ENCODE measurements at places on chromosomes 6 and 20.

DNA sequence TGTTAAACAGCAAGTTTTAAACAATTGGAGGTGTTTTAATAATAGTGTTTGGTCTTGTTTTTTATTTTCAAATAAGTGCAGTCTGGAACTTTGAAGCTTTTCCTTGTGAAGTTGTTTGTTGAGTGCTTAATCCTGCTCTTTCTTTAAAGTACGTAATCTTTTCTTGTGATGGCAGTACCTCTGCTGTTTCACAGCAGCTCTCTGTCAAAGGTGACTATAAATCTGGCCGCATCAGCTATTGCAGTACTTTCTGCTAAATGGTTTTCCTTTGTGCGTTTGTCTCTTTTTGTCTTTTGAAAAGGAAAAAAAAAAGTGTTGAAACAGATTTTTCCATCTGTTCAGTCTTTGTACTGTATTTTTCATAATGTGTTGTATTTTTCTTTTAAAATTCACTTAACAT lies 12.7 kb downstream of the STXBP5 start:
- DNase-seq = no peak

- DNase-seq = no peak
These were observed 543.8 kb upstream of the JAG1 start for GRCh38 chr20:11217326-11218172.

DNA sequence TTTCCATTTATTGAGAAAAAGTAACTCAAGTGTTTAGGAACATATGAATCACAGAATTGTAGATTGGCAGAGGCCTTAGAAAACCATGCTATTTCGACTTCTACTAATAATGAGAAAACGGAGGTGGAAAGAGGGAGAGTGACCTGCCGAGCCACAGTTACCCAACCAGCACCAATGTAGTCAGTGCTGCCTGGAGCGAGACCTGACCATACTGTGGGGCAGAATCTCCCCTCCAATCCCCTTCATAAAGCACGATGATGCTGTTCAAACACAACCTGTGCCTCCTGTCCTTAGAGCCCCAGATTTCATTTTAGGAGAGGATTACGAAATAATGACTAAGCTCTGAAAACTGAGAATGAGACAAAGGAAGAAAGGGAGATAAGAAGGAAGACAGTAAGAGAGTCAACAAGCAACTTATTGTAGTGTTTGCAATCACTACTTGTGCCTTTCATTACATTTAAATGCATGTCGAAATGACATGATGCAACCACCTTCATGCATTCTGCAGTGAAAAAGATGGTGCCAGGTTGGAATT lies 70.6 kb downstream of the ATXN1 start:
- no peak for DNase-seq

DNA sequence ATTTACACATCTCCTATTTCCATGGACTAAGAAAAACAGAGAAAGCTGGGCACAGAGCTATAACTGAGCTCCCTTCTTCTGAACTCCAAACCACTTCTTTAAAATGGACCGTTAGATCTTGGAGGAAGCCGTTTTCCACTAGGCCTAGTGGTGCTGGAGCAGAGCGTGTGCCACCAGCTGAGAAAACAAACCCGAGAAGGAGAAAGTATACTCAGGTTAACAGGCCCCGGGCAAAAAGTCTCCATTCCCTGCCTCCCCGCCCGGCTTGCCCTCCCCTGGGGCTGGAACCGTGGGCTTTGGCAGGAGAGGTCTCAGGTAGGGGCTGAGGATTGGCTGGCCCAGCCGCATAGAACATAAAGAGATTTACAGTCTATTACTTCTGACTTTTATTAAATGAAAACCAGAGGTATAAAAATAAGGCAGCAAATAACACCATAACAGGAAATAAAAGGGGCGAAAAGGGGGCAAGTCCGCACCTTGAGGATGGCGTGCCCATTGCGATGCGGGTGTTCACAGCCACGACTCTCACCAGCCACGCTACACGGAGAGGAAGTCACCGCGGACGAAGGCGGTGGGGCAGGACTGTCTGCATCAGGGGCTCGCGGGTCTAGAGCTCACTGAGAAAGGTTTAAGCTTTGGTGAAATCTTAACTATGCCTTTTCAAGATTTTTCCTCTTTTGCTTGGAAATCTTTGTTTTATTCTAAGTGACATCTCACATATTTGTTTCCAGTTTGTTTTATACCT lies 191.2 kb upstream of the GMDS start:
- DNase-seq = no peak

DNA sequence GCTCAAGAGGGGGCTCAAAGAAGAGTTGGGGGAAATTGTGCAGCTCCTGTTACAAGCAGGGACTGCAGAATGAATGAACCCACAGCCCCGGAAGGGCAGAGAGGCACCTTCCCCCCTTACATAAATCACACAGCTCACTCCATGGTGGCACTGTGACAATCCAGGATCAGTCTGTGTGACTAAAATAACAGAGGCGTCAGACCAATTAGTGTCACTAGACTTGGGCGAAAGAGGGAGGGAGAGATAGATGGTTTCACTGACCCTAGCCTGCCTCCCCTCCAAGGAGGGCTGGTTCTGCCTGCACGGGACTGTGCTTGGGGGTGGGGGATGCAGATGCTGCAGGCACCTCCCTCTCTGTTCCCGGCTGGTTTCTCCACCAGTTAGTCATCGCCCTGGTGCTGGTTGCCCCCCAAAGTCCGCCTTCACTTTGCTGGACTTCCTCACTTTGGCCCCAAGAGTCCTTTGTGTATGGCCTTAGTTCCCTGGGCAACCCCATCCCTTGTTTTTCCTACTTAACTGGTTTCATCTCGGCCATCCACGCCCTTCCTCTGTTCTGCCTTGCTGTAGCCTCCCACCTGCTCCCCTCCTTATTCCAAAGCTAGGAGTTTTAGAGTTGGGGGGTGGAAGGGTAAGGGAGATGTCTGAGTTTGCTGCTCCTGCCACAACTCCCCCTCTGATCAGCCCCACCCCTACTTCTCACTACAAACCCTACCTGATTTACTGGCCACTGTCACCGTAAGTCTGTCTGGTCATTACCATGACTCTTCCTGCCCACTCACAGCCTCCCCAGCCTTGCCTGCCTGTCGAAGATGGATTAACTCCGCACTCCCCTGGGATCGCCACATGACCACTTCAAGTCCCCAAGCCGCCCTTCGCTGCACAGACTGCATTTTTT lies 17.7 kb downstream of the CCDC167 start:
- DNase-seq = no peak

GRCh38 chr6:103893141-103893581 lies 966.6 kb downstream of the HACE1 start:
- no peak for DNase-seq

- no peak for DNase-seq
These were observed 320 bp downstream of the GSTA4 start for GRCh38 chr6:52994839-52995088.

GRCh38 chr6:91241946-91242613 lies 655.2 kb upstream of the MAP3K7 start:
- DNase-seq = no peak

DNA sequence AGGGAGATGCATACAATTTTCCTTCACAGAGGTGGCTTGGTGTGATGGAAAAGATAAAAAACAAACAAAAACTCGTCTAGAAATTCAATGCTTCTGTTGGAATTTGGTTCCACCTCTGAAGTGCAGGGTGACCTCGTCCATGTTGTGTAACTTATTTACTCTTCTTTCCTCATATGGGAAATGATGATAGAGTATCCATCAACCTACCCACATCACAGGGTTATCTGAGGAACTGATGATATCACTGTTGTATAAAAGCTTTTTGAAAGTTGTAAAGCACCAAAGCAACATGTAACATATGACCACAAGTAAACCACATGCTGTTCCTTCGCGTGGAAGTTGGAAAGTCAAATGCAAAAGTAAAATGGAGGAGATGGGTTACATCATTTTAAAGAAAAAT lies 212.0 kb upstream of the SGK1 start:
- DNase-seq = peak; percentile 97

GRCh38 chr6:134451529-134451928 lies 133.6 kb upstream of the SGK1 start:
- DNase-seq = no peak

- no peak for DNase-seq
These were observed 141.2 kb downstream of the JARID2 start for GRCh38 chr6:15387118-15387517.

- no peak for DNase-seq
These were observed 191.3 kb downstream of the TSHZ2 start for GRCh38 chr20:53163486-53163885.

DNA sequence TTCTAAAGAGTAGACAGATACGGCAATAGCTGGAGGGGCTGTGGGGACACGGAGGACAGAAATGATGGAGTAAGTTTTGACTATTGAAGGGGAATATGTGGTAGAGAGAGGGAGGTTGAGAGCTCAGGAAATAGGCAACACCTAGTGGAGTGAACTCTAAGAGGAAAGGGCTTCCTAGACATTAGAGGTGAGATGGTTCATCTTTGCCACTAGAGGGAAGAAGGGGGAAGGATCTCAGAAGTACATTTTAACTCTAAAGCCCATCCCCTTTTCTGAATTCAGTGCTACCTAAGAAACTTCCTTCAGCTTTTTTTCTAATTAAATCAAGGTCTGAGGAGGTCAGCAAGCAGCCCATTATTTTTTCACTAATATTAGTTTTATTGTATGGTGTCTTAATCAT lies 689.4 kb upstream of the MAP3K7 start:
- DNase-seq = no peak

DNA sequence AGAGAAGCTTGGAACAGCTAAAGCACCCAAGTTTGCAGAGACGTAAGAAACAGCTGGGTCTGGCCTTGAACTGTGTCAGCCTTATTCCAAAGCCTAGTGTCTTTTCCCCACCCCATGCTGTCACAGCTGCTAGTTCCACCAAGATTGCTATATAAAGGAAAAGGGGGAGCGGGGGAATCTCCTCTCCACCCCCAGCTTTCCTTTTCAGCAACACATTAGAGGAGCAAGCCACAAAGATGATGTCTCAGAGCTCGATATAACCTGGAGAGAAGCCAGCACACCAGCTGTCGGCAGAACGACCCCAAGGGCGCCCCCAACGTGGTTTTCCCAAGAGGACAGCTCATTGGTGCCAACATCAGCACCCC lies 36.5 kb downstream of the ATP9A start:
- no peak for DNase-seq

- DNase-seq = peak; percentile 78
These were observed 10.5 kb downstream of the SNAI1 start for GRCh38 chr20:49993301-49993751.

DNA sequence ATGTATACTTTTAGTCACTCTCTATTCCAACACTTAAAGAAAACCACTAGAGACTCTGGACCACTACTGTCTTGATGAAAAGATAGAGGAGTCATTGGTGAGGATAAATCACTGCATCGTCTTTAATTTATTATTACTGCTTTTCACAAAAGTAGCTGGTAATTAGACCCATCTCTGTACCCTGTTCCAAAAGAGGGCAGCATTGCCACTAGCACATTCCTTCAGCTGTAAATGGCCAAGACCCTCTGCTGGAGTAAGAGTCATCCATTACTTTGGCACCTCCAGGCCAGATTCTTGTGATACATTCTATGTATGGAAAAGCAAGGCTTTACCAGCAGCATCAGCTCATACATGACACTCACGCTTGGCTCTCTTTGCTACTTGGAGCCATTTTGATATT lies 49.5 kb upstream of the PREP start:
- no peak for DNase-seq

DNA sequence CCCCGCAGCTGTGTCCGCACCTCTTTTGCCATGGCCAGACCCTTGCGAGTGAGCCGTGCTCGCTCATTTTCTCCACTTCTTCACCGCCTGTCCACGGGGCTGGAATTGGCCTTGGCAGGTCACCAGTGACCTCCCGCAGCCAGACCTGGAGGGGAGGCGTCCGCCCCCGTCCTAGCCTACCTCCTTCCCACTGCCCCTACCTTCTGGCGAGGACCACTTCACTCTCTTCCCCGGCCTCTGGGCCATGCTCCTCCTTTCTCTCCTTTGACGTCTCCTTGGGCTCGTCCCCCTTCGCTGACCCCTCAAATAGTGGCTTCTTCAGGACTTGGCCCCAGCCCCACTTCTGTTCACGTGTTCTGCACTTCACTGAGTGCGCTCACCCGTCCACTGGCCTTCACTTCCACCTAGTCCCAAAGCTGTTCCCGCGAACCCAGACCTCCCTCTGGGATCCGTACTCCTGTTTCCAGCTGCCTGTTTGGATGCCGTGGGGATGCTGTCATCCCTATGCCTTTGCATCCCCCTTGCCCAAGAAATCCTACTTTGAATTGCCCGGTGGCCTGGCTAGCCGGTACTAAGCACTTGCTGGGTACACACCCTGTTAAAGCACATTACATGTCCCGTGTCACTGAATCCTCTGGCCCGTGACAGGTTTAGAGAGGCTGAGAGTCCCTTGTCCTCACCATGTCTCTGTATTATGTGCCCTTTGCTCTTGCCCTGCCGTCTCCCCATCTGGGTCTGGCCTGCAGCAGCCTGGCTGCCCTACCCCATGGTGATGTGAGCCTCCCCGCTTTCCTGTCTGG lies 33.0 kb downstream of the SPATA2 start:
- no peak for DNase-seq

- DNase-seq = peak; percentile 50
These were observed 114.6 kb downstream of the RCAN2 start for GRCh38 chr6:46376562-46377061.

- DNase-seq = no peak
These were observed 449.6 kb downstream of the KIF16B start for GRCh38 chr20:16123623-16124022.

- no peak for DNase-seq
These were observed 38.4 kb downstream of the KIF3B start for GRCh38 chr20:32315891-32316290.

DNA sequence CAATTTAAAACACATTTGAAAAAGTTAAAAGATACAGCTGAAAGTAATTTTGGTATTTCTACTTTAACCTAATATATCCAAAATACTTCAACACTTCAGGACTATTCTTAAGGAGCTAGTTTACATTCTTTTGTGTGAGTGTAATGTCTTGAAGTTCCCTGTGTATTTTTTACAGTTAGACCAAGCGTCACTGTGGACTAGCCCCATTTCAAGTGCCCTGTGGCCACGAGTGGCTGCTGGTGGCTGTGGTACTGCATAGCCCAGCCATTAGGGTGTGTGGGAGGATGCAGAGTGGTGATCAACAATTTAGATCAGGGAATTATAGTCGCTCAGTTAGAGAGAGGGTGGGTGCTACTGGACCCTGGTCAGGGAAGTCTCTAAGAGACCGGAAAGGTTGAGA lies 869 bp upstream of the CST5 start:
- no peak for DNase-seq

- DNase-seq = no peak
These were observed 122.0 kb upstream of the NRSN1 start for GRCh38 chr6:24004062-24004461.

GRCh38 chr6:134512981-134513391 lies 195.1 kb upstream of the SGK1 start:
- DNase-seq = peak; percentile 75
